ENCODE measurements at places on chromosomes 12 and 14.

GRCh38 chr12:50825372-50825838 lies 17.3 kb upstream of the TMPRSS12 start:
- peak; percentile 63 for DNase-seq

- DNase-seq: no peak
These were observed 43.1 kb downstream of the HMGA2 start for GRCh38 chr12:65867394-65867793.

- peak; percentile 49 for DNase-seq
These were observed 11.5 kb downstream of the ALG10 start for GRCh38 chr12:34033628-34034296.

- DNase-seq: peak; percentile 41
These were observed 55.2 kb downstream of the GALNT4 start for GRCh38 chr12:89469361-89469760.

DNA sequence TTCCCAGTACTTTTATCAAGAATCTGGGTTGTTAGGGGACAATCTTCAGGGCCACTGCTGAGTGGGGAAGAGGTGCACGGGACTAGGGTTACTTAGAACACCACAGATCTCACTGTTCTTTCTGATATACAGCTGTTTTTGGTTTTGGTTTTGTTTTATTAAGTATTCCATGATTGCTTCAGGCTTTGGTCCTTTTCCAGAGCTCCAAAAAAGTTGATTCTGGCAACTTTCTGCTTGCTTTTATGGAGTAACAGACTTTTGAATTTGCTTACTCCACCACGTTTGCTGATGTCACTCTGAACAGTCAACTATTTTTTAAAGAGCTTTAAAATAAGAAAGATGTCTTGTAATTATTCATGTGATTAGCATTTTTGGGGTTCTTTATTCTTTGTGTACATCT lies 368.1 kb upstream of the FOXG1 start:
- DNase-seq: no peak

- DNase-seq: no peak
These were observed 16.5 kb downstream of the TPCN1 start for GRCh38 chr12:113237748-113238147.

- no peak for DNase-seq
These were observed 630 bp downstream of the ALDH1L2 start for GRCh38 chr12:105083551-105084105.

DNA sequence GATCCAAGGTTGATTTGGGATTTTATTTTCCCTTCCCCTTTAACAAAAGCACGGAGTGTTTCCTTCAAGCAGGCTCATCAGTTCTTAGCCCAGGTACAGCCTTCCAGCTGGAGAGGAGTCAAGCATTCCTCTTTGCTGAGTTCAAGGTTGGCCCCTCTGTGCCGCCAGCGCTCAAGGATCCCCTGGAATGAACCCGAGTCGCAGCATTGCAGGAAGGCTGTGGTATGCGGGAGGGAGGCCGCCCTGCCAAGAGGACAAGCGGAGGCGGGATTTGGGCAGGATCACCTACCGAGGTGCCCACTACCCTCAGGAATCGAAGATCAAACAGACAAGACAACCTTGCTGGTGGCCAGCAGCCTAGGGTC lies 53.9 kb upstream of the NCOR2 start:
- no peak for DNase-seq

- no peak for DNase-seq
These were observed 57.2 kb upstream of the SCN8A start for GRCh38 chr12:51533799-51534198.

DNA sequence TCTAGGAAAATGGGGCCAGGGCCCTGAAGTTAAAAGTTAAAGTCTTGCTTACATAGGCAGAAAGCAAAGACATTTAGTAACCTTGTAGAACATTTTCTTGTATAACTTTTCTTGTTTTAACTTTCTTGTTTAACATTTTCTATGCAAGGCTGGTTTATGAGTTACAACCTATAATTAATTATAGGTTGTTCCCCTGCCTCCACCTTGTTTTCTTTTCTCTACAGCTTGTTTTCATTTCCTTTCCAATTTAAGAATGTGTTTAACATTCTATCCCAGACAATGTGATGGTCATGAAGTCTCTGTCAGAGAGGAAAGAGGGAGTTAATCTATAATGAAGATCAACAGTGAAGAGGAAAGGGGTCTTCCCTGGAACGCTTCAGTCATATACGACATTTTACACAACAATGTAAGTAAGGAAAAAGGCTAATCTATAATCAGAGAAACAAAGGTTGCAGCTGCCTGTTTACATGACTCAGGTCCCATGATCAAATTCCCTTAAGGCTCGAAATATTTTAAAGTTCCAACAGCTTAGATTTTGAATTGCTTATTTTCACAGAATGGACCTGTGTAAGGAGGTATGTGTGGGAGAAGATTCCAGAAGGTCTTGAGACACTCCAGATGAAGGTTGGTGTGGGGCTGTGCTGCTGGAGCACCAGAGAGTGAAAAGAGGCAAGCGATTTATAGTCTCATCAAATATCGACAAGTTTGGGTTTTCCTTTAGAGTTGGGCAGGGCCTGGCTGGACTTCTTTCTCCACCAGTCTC lies 34.2 kb upstream of the TCL1B start:
- DNase-seq: no peak
